OCI-LY7 (cell line): ENCODE measurements at places on chromosomes 4 and X. TPM values are rescaled to one million over a fixed set of nuclear protein-coding genes. Genes with fewer than 3 reads are reported as not detected.

The NWD2 gene
- not detected in 2 replicates for total RNA-seq

The TEX13B gene
- total RNA-seq, result not detected in 2 replicates

DNA sequence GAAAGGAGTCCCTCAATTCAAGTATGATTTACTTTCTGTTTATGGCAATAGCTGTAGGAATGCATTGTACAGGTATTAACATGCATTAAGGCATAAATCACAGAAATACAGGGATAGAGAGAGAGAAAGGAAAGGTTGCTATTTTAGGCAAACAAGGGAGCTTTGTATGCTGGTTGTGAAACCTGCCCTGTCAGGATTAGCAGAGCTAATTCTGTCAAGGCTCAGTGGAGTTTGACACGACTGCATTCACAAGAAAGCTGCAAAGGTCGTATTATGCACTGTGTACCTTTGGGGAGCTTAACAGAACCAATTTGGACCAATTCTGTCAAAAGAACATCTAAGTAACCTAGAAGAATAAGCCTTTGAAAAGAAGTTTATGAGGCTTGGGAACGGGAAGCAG lies 239.3 kb downstream of the GRIA2 start:
- DNase-seq, result no peak

The ATP1B4 gene
- total RNA-seq, result not detected in 2 replicates

DNA sequence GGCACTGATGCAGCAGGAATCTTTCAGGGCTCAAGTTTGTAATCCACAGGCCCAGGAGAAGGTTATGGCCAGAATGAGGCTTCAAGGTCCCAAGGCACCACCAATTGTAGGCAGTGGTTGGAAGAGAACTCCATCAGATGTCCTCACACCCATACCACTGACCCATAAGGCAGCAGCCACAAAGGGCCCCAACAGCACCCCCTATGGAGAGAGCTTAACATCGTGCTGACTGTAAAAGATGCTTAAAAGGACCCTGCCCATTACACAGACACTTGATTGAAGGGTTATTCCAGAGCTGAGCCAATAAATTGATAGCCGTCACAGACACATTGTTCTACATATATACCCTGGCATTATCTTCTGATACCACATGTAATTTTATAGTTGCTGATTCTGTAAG lies 113.7 kb downstream of the SOWAHB start:
- no peak for DNase-seq

- DNase-seq, result no peak
Measured at GRCh38 chr4:164725066-164725465, 28.9 kb upstream of the SMIM31 start.

The PITX2 gene
- total RNA-seq, result 6.5 and 7.9 TPM in 2 replicates

DNA sequence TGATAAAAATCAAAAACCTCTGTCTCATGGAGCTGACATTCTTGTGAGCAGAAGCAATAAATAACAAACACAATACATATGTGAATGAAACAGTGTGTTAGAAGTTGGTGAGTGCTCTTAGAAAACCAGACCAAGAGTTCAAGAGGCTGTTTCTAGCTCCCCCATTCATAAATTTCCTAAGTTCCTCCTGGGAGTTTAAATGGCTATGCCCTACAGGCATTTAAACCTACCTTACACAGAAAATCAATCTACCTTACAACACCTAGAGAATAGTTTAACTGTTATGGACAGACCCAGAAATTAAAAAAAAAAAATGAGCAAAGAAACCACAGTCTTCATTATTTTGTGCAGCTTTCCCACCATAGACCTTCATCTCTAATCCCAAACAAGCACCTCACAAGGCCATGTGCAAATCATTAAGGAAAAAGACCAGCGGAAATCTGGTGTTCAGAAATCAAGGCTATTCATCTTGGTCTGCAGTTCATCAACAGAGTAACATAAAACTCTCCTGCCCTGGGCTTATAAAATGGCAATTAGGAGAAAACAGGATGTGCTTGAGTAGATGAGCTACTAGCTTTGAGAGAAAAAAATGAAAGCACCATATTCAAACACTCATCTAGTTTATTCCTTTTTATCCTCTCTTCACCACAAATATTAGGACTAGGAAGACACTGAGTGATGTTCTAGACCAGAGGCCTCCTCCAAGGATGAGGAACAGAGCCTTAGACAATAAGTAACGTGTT lies 147.2 kb downstream of the SHROOM3 start:
- DNase-seq, result no peak

DNA sequence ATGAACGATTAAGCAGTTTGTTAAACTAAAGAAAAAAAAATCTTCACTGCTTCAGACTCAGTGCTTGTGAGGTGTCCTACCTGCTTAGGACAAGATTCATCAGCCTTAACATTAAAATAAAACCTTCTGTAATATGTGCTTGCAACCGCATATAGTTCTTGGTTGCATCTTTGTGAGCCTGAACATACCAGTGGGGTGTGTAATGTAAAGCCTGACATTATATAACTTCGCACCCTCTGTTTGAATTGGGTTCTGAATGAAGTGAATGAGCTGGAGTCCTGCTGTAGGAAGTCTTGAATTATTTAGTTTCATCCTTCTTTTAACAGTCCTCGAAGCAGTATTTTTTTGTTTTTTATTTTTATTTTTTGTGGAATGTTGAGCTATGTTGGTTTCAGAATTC lies 3.1 kb downstream of the KDM6A start:
- no peak for DNase-seq

DNA sequence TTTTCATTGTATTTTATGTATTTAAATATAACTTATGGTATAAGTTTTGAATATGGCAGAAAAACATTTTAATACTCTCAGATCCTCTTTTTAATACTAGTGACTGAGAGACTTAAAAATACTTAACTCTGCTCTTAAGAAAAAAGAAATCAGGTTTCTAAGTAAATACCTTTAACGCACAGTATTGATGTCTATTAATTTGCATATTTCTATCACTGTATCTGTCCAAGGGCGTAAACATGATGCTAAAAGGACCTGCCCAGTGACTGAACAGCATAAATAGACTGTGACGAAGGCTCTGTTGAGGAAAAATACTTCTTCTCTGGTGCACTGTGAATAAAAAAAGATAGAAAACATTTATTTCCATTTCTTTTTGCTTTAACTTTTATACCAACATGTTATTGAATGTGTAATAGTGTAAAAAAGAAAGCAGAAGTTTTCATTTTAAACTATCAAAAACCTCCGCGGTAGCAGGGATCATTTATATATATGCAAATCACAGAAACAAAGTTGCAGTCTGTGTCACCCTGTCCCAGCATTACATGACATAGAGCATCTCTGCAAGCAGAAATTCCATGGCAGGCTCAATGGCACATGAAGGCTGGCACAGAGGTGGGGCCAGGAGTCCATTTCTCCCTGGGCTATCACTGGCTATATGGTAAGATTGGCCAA lies 75.4 kb downstream of the ZAR1 start:
- DNase-seq, result no peak

DNA sequence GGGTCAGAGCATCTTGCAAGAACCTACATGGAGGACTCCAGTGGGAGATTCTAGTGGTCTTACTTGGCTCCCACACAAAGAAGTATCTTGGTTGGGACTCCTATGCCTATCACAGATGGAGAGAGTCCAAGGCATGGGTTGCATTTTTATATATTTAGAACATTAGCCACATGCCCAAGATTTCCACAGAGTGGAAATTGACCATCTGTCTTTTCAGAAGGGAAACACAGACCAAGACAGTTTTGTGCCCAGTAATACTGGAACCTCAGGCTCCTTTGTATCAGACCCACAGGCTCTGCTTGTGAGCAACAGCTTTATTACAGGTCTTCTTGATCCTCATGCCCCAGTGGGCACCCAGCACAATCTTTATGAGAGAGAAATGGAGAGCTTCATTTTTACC lies 43.6 kb downstream of the PAGE2 start:
- DNase-seq, result no peak

DNA sequence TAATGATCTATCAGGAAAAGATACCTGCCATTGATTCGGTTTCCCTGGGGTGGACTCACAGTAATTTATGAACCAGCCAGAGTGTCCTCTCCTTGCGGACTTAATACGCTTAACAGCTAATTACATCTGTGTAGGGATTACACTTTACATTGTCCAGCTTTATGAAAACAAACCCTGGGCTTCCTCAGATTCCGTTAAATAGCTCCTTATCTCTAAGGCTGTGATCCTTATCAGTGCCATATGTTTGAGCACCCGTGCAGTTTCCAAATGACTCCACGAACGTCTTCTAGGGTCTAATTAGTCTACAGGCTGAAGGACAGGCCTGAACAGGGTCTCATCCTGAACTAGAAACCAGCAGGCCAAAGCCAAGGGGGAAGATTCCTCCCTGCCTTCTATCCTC lies 56.9 kb downstream of the KDR start:
- DNase-seq, result no peak

DNA sequence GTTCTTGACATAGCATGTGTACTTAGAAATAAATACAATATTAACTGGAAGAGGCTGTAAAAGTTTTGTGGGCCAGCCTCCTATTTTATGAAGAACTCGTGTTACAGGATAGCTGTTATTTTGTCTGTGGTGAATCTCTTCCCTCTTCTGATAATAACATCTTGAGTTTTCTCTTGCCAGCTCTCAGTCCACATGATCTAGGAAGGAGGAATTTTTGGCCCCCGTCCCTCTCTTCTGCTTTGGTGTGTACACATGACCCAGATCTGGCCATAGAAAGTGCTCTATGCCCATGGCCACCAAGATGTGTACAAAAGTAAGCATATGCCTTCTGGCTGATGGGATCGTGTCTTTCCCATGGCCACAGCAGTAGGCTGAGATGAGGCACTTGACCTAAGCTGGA lies 108.0 kb upstream of the LEF1 start:
- DNase-seq, result no peak

DNA sequence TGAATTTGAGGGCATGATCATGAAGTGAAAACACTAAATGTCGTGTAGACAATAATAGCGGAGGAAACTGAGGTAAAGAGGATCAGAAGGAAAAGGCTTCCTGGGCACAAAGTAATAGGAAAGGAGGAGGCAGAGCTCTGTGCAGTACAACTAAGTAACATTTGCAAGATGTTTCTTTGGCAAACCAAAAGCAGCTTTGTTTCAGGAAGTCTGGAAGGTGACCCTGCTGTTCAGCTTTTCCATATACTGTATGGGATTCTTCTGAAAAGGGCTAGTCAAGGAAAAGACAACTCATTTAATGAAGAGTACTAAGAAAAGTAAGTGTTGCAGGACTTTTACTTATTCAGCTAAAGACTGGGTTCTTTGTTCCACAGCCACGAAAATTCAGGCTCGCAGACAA lies 463.1 kb downstream of the PCDH7 start:
- DNase-seq, result no peak

The RTL9 gene
- total RNA-seq, result not detected in 2 replicates

DNA sequence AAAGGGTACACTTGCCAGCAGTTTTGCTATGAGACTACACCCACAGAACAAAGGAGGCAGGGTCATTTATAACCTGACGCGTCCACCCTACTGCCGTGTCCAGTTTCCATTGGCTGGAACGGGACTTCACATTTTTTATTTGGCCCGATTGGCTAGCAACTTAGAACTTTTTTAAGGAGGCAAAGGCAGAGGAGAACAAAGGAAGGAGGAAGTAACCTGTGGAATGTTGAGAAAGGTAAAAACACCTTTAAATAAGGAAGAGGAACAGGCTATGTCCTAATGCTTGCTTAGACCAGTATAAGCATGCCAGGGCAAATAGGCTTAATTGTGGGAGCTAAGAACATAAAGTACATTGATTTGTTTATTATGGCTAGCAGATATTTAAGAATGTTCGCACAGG lies 18.7 kb downstream of the KDM6A start:
- no peak for DNase-seq

The GAB3 gene
- 0.38 and 0.53 TPM in 2 replicates for total RNA-seq

The EREG gene
- total RNA-seq, result not detected in 2 replicates

DNA sequence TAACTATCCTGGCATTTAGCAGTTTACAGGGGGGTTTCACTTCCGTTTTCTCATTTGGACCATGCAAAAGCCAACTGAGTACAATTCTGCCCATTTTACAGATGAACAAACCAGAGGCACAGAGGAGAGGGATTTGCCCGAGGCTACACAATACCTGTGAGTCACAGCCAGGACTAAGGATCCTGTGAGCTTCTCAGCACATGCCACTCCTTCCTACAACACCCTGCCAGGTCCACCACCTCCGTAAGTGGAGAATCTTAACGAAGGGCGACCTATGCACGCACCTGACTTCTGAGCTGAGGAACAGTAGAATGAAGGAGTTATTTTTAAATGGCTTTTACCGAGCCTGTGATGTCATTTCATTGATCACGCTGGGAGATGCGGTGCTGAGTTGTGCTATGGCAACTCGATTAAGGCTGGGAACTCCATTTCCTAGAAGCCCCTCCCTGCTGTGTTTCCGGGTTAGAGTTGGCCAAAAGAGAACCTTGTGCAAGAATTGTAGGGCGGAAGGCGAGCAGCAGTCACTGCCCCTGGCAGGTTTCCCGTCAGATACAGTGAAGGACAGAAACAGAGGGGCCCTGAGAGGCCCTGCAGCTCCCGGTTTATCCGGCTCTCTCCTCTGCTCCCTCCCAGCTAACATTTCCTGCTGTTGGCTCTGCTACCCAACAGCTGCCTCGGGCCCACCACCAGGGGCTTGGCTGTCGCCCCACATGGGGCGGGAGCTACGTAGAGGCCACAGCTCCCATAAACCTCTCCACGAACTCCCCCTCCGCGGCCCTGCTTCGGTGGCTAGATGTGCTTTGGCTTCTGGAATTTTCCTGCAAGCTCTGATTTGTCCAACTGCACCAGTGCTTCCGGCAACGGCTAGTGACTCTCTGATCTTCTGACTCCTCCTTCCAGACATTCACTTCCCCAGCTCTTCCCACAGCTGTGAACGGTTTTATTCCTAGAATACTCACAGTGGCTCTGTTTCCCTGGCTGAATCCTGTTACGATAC lies 75.1 kb upstream of the USP9X start:
- no peak for DNase-seq

The RS1 gene
- not detected in 2 replicates for total RNA-seq

DNA sequence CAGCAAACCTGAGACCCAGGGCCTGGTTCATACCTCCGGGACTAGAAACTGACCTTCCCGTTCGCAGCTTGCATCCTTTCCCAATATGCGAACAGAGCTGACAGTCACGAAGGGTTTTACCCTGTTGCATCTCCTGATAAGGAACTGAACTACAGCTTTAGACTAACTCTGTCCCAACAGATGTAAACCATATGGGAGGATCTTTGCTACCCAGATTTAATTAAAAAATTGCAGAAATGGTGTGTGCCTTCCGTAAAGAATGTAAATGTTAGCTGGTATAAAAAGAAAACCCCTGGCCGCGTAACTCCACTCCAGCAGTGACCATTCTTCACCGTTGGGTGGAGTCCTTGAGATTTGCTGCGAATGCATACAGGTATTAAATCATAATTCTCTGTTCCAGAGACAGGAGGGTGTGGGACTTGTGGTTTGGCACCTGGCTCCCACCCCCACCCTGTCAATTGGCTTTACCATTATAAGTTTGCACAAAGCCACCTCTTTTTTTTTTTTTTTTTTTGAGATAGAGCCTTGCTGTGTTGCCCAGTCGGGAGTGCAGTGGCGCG lies 40.6 kb upstream of the SORCS2 start:
- DNase-seq, result no peak

The MYOZ2 gene
- total RNA-seq, result not detected in 2 replicates

DNA sequence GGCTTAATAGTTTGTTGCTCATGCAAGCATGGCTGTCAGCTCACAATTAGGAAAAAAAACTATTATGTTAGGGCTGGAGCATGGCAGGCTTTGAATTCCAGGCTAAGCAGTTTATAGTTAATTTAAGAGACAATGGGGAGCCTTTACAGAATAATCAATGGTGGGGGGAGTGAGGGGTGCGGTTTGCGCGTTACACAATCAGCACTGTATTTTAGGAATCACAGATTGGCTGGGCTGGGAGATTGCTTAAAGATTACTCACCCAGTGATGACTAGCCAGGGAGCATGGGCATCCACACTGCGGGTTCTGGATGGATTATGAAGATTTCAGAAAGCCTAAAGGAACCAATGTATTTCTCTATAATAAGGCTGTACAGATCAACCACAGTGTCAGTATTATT lies 186.6 kb downstream of the SOX3 start:
- no peak for DNase-seq
